AG09319 (cell line): ENCODE measurements at places on chromosomes 7 and 10.

GRCh38 chr7:47489624-47490023, 92.3 kb downstream of the TNS3 start:
- no peak for DNase-seq

GRCh38 chr7:43766564-43766963, 8.1 kb downstream of the BLVRA start:
- DNase-seq, result no peak

- no peak for DNase-seq
These were observed 25.0 kb upstream of the GTPBP4 start for GRCh38 chr10:963186-963585.

- no peak for DNase-seq
These were observed 102.8 kb downstream of the CHN2 start for GRCh38 chr7:29297194-29297890.

DNA sequence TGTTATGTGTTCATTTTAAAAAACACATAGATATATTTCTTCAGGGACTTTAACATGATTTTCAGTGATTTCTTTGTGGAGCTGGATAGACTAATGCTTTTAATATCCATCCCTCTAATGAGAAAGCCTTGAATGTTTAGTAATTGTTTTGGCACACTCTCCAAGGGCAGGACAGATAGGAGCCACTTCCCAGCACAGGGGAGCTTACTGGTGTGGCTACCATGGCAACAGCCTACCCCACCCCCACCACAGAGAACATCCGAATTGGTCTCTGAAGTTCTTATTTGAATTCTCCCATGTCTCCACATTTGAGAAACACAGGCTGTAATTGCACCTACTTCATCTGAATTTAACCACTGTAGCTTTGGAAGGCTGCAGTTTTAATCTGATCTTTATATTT, 87.7 kb downstream of the PRKG1 start:
- no peak for DNase-seq

DNA sequence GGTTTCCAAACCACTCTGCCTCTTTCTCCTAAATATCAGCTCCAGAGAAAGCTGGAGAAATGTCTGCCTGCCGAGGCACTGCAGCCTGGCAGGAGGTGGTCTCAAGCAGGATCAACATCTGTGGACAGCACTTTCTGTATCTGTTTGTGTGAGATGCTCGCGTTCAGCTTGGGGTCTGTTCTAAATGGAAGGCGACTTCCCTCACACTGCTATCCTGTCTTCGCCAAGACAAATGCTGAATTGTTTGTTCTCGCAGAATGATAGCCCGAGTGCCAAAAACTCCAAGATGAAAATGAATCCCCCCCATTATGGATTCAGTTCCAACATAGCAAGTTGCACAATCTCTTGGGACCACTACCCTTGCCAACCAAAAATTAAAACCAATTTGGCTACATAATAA, 72.2 kb upstream of the PALS2 start:
- DNase-seq, result no peak

DNA sequence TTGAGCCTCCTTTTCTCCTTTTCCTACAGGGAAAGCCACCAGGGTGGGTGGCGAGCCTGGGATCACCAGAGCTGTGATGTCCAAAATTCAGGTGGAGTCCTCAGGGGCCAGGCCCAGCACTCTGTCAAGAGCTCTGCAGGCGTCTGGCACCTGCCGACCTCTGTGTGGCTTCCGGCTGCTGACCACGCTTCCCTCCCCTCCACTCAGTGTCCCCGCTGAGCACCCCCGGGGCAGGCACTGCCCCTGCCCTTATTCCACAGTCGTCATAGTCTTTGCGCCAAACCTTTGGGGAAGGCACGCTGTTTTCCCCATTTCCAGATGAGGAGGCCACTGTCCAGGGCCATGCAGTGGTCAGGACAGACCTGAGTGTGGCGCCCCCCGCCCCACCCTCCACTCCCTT, 7.5 kb downstream of the MTG1 start:
- DNase-seq, result no peak

DNA sequence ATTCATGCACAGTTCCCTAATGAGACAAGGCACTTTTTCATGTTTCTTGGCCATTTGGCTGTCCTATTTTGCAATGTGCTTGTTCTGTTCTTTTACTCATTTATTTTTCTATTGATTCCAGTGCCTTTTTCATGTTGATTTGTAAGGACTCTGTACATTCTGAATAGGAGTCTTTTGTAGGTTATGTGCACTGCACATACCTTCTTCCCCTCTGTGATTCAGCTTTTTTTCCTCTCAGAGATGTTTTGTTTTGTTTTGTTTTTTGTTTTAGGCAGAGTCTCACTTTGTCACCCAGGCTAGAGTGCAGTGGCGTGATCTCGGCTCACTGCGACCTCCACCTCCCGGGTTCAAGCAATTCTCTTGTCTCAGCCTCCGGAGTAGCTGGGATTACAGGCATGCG, 59.7 kb downstream of the KCNH2 start:
- no peak for DNase-seq

- DNase-seq, result no peak
These were observed 52.8 kb downstream of the ZNF438 start for GRCh38 chr10:30978843-30979242.

- no peak for DNase-seq
These were observed 22.3 kb downstream of the CALML5 start for GRCh38 chr10:5476918-5477525.

- no peak for DNase-seq
These were observed 40.6 kb downstream of the OSBPL3 start for GRCh38 chr7:24939416-24939815.

- DNase-seq, result peak; percentile 45
These were observed 190.4 kb downstream of the DGKI start for GRCh38 chr7:137656227-137656849.

GRCh38 chr7:126419047-126419446, 833.7 kb downstream of the GRM8 start:
- DNase-seq, result no peak

DNA sequence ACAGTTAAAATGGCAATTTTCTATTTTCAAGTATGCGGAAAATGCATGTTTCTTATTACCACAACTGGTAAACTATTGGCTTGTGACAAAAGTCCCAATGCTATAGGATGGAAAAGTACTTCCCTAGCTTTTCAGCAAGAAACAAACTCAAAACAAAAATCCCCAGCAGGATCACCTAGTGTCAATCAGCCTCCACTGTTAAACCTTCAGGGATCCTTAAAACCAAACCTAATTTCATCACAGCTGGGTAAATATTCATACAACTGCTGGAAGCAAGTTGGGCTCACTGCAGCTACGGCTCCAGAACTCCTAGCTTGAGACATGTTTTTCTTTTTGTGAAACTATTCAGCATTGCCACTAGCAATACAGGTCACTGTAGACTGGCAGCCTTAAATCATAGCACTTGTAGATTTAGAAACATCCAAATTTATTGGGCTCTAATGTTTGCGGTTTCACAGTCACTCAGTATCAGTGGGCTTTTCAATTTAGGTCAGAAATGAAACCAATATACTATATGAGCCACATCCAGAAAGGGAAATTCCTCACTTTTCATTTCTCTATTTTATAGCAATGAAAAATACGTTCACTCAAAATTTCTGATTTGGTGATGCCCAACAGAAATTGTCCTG, 145.2 kb upstream of the ANK3 start:
- DNase-seq, result no peak

DNA sequence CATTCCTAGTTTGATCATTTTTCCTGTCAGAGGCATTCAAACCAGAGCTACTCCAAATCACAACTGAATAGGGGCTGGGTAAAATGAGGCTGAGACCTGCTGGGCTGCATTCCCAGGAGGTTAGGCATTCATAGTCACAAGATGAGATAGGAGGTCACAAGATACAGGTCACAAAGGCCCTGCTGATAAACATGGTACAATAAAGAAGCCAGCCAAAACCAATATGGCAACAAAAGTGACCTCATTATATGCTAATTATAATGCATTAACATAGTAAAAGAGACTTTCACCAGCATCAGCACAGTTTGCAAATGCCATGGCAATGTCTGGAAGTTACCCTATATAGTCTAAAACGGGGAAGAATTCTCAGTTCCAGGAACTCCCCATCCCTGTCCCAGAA, 37.3 kb downstream of the TWIST1 start:
- DNase-seq, result no peak
